ENCODE measurements at places on chromosomes 1 and 21.
A peak's percentile ranks its signal among the peaks of the same experiment; 100 is the strongest.

GRCh38 chr1:183164963-183165362 is 21.1 kb upstream of the LAMC2 start:
- DNase-seq, result peak; percentile 81

DNA sequence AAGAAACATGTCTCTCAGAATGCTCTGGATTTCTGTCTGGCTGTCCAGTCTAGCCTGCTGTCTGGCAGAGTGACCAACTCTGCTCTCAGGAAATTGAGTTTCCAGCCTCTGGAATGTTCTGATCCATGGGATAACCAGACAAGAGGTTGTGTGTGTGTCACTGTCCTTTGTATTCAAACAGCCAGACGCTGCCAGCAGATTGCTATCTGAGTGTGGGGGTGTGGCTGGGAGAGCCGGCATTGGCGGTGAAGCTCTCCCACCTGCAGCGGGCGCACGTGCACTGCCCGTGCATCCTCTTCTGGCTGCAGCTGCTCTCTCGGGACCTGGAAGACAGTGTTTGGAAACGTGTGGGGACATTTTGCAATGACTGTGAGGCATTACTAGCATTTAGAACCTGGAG is 26.1 kb downstream of the PKP1 start:
- DNase-seq, result peak; percentile 83

DNA sequence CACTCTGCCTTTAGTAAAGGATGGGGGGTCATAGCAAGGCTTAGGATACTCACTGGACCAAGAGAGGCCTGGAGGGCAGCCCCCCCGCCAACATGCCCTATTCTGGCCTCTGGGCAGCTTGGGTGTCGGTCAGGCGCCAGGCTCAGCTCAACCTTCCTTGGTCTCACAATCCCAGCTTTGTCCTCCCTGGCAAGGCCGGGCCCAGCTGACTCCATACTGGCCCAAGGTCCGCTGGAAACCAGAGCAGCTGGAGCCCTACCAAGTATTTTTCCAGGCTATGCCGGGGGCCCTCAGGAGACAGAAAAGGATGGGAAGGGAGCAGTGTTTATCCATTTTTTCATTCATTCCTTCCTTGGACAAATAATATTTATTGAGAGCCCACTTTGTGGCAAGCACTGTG is 6.2 kb downstream of the FBXO2 start:
- DNase-seq, result no peak

- peak; percentile 65 for DNase-seq
Measured at GRCh38 chr1:34681480-34682451, 73.1 kb upstream of the GJB5 start.

DNA sequence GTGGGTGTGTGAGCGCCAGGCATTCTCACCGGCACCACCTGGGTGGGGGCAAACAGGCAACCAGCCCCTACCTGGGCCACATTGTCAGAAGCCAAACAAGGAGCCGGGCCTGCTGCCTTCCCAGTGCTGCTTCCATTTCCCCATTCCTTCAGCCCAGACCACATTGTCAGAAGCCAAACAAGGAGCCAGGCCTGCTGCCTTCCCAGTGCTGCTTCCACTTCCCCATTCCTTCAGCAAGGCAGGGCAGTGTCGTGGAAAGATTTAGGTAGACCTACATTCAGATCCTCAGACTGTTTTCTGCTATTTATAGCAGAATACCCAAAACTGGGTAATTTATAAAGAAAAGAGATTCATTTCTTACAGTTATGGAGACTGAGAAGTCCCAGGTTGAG is 47.0 kb upstream of the EFHD2 start:
- DNase-seq, result no peak

- DNase-seq, result no peak
Measured at GRCh38 chr1:44775930-44776729, 790 bp downstream of the RPS8 start.

DNA sequence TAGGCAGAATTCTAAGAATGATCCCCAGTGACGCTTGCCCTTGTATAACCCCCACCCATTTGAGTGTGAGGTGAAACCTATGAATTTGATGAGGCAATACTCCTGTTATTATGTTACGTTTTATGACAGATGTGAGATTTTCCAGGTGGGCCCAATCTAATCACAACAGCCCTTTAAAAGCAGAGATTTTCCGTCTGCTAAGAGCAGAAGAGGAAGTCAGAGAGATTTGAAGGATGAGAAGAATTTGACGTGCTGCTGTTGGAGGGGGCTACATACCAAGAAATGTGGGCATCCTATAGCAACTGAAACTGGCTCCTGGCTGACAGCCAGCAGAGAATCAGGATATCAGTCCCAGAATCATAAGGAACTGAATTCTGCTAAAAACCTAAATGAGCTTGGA is 2.4 kb upstream of the SLC19A2 start:
- DNase-seq, result no peak

DNA sequence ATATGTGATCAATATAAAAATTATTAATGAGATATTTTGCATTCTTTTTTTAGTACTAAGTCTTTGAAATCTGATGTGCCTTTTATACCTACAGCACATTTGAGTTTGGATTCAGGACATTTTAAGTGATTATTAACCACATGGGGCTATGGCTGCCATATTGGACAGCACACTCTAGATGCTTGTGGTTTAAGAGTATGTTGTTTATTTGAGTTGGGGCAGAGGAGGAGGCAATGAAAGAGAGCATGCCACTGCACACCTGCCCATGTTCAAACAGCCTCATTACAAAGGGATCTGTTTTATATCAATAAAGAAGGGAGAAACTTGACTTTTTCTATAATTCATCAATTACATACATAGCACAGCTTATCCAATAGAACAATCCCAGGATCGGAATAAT is 99.4 kb upstream of the EDEM3 start:
- no peak for DNase-seq

GRCh38 chr1:64986903-64987871 is 20.8 kb upstream of the JAK1 start:
- no peak for DNase-seq

GRCh38 chr1:109821221-109821669 is 57.5 kb upstream of the EPS8L3 start:
- peak; percentile 82 for DNase-seq

DNA sequence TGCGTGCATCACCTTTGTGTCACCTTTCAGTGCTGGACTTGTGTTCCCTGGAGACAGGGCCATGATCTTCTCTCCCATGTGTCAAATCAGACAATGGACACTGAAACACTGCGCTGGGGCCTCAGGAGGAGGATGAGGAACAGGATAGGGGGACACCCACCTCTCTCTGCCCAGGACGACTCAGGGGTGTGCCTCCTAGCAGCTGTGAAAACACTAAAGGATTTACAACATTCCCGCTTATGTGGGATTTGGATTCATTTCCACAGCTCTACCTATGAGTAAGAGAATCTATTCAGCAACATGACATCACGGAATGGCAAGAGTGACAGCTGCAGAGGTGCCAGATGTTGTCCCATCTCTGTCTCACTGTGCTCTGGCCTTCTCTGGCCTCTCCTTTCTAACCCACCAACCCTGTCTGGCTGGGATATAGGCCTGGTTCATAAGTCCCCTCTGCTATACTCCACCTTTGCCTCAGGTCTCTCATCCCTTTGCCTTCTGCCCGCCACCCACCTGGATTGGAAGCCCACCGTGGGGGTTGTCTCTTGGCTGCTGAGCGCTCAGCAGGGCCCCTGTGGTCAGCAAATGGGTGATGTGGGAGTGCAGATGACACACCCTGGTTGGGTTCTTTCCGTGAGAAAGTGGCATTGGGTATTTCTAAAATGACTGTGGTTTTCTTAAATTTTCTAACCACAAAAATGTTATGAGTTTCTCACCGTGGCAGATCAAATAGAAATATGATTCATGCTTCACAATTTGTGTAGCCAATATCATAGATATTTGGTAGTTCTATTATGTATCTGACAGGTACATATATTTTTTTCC is 47.1 kb upstream of the TLR5 start:
- DNase-seq, result peak; percentile 81

GRCh38 chr1:25257196-25257595 is 9.9 kb upstream of the RSRP1 start:
- no peak for DNase-seq

GRCh38 chr1:12369258-12369657 is 139.4 kb downstream of the VPS13D start:
- DNase-seq, result no peak

Measured in RWPE1 (cell line).